Urothelium cell line (cell line): ENCODE measurements at places on chromosomes 3 and 15.

- no peak for DNase-seq
Observed at GRCh38 chr3:17030956-17031652, 146.3 kb downstream of the PLCL2 start.

- DNase-seq: no peak
Observed at GRCh38 chr3:153250446-153250845, 88.4 kb downstream of the RAP2B start.

- DNase-seq: peak; percentile 23
Observed at GRCh38 chr15:45790325-45790943, 155.6 kb downstream of the SQOR start.

GRCh38 chr3:183123891-183124290 lies 24.6 kb upstream of the MCCC1 start:
- no peak for DNase-seq

DNA sequence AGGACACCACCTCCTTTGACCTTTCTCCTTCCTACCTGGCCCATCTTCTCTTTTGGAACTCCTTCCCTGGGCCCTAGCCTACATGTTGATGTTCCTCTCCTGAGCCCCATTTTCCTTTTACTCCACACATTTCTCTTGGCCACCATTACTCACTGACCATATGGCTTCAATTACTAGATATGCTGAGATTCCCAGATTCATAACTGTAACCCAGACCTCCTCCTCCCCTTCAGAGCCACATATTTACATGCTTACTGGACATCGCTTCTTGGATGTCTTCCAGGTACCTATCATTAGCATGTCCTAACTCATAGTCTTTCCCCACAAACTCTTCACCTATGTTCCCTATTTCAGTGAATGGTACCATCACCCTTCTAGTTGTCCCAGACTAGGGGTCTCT lies 24.4 kb upstream of the TRIM59 start:
- DNase-seq: no peak

- DNase-seq: no peak
Observed at GRCh38 chr3:5304188-5304587, 116.7 kb downstream of the EDEM1 start.

DNA sequence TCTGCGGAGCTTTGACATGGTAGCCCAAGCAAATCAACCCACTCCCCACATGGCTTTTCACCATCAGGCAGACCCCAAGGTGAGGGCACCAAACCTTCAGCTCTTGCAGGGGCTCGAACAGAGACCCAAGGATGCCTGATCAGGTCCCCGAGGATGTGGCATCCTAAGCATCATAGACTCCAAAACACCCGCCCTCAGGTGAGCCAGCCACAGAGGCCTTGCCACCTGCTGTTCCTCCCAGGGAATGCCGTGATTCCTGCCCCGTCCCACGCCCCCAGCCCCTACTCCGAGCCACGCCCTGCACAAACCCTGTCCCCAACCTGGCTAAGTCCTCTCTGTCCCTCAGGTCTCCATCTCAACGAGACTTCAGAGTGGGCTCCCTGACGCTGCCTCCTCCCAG lies 34.7 kb upstream of the SLC41A3 start:
- no peak for DNase-seq

DNA sequence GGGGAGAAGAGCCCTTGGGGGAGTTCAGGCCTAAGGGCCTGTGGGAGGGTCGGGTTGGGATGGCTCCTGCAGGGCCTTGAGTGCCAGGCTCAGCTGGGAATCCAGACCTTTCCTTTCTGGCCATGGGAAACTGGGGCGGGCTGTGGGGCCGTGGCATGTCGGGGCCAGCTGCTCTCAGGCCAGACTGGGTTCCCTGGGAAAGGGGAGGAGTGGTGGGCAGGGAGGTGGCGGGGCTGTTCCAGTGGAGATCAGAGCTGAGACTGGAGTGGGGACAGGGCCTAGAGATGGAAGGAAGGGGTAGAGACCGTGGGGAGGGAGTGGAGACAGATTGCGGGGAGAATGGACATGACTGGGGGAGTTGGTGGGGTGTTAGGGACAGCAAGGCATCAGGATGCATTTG lies 20.3 kb downstream of the FBLN2 start:
- no peak for DNase-seq

- no peak for DNase-seq
Observed at GRCh38 chr3:149975919-149976318, 5.2 kb upstream of the PFN2 start.

- no peak for DNase-seq
Observed at GRCh38 chr3:13110678-13111116, 37.5 kb upstream of the IQSEC1 start.

GRCh38 chr3:195095704-195096036 lies 175.3 kb downstream of the XXYLT1 start:
- no peak for DNase-seq

- no peak for DNase-seq
Observed at GRCh38 chr3:192239956-192240355, 487.4 kb downstream of the FGF12 start.

DNA sequence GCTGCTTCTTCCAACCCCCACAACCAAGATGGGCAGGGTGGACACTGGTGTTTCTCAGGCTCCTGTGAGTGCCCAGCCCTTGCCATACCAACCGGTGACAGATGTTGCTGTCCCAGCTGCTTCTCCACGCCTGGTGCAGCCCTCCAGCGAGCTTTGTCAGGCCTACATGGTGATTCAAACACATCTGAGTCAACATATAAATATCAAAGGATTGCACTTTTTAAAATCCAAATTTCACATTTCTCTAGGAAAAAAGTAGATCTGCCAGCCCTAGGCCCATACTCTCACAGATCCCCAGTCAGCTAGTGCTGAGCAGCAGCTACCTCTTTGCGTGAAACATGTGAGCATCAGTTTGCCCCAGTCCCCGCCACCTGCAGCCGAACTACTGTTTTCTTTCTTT lies 52.7 kb downstream of the RPN1 start:
- DNase-seq: no peak

- DNase-seq: no peak
Observed at GRCh38 chr3:33030802-33031201, 66.1 kb downstream of the GLB1 start.

GRCh38 chr3:107446706-107447105 lies 69.5 kb downstream of the CCDC54 start:
- DNase-seq: no peak

GRCh38 chr15:49977306-49977705 lies 141.7 kb downstream of the ATP8B4 start:
- DNase-seq: no peak

DNA sequence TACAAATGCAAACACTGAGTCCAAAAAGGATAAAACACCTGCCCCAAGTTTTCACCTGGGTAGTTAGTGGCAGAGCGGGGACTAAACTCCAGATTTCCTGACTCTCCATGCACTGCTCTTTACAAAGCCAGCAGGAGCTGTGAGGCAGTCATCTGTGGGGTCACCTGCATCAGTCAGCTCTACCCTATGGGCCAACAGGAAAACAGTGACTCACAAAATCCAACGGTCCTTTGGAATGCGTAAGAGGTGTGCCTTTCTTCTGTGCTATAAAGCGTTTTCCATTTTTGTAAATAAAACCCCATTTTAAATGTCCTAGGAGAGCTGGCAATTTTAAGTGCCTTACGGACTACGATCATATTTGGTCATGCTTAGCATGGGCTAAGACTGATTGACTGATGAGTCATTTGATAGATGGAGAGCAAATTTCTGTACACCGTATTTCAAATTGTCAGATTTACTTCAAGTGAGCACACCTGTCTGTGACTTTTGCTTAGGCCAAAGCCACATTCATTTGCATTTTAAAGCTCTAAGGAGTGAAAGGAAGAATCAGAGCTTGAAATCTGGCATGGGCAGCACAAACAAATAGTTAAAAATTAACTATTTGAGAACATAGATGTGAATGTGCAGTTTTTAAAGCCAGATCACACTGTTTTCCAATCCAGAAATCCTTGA lies 4.4 kb upstream of the COL8A1 start:
- peak; percentile 32 for DNase-seq

DNA sequence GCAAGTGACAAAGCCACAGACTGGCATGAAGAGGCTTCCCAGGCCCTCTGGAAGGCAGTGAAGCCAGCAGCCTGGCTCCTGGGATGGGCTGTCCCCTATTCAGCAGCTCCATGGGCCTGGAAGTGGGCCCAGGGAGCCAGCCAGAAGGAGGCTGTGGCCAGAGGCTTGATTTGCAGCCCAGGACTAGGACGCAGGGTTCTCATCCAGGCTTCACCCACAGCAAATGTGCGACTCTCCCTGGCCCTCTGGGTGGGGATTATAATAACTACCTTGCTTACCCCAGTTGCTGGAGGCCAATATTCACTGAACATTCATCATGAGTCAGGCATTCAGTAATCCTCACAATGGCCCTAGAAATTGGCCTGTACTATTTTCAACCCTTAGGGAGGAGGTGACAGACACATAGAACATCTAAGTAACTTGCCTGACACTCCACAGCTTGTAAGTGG lies 24.6 kb upstream of the SRP14 start:
- DNase-seq: no peak

DNA sequence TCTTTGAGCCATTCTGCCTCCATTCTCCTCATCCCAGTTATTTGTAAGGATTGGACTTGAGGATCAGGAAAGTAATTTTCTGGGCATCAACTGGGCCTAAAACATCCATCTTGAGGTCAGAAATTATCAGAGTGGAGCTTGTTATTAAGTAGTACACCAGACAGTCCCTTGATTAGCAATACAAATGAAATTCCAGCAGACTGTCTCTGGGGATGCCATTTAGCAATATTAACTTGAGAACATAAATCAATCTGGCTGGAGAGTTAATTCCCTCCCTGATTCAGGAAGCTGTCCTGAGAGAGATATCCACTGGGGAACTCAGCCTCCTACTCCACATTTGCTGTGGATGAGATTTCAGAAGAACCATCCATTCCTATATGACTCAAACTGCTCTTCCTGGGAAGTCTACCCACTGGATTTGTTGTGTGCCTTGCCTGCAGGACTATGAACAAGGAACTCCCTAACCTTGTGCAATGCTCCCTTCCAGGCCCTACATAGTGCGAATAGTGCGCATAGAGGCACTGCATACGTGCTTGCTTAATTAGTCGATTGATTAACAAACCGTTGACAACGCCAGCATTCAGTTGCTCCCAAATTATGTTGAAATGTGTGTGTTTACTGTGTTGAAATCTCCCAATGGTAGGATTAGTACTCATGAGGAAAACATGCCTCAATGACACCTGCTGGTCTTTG lies 36.1 kb upstream of the MTMR14 start:
- DNase-seq: no peak

DNA sequence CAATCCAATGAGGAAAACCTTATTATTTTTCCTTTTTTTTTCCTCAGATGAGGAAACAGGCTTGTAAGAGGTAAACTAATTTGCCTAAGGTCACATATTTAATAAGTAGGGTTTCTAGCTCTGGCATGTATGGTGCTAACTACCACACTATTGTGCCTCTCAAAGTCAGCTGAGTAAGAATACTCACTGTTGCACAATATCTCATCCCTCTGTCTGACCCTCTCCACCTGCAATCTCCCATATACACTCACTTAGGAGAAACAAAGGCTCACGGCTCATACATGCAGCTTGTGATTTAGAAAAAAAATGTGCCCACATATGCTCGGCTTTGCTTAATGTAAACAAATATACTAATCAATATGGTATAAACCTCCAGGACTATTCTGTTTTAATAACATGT lies 10.4 kb upstream of the ARIH1 start:
- no peak for DNase-seq

- DNase-seq: no peak
Observed at GRCh38 chr15:97729270-97729669, 231.2 kb upstream of the ARRDC4 start.

- DNase-seq: no peak
Observed at GRCh38 chr15:91228890-91229289, 128.8 kb downstream of the SV2B start.

- no peak for DNase-seq
Observed at GRCh38 chr3:10332481-10333348, 11.8 kb upstream of the SEC13 start.

DNA sequence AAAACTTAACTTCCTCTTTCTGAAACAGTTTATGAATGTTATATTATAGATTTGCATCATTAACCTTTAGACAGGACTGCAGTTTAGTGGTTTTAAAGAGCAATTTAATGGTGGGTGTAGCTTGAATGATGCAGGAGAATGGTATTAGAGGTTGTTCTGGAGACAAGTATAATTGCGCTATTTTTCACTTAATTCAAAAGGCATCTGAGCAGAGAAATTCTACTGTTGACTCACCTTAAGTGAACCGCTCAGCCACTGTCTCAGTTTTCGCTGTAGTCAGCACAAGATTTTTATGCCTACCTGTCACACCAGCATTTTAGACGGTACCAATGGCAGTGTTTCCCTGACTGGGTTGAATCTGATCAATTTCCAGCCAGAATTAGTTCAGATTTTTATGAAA lies 348.8 kb upstream of the DCBLD2 start:
- DNase-seq: peak; percentile 39

- no peak for DNase-seq
Observed at GRCh38 chr3:88220126-88220525, 70.4 kb downstream of the C3orf38 start.

DNA sequence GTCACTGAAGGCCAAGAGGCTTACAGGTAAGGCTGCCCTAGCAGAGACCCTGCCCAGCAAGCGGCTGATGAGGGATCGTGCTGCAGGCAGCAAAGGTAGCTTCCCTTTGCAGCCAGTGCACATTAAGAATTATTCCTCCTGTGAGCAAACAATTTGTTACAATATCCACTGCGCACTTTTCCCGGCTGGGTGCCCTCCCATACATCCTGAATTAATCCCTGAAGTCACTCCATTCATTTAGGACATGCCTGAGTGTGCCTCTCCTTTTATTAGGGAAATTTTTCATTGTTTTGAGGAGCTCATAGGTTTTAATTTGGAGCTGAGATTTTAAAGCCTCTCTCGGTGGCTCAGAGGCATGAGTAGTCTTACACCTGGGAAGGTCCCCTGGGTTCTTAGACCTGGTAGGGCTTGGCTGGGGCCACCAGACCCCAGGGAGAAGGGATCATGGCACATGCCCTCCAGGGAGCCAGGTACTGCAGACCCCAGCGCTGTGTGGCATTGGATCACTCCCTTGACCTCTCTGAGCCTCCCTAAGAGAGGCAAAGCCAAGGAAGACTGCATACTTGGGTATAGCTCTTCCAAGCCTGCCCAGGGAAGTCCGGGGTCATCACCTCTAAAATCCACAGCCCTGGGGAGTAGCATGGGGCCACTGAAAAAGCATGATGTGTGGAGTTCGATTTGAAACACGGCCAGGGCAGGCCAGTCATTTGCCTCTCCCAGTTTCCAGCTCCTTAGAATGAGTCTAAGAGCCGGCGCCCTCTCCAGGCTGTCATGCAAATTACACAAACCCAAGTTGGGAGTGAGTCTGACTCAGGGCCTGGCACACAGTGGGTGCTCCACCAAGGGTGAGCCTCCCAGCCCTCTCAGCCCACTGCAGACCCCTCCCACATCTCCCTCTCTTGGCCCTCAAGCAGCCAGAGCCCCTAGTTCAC lies 151.9 kb upstream of the LINGO1 start:
- no peak for DNase-seq

DNA sequence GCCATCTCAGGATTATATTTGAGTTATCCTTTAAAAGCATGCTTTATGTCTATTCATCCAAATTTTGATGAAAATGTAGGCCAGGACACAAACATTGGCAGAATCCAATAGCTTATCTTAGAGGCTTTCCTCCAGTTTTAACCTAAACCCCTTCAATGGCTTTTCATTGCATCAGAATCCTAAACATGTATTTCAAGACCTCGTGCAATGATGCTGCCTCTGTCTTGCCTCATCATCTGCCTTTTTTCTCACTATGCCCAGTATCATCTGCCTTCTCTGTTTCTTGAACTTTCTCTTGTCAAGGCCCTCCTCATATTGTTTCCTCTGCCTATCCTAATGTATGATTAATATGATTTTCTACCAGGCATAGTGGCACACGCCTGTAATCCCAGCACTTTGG lies 76.1 kb upstream of the MAP4 start:
- no peak for DNase-seq
